ENCODE measurements at places on chromosomes 4 and X. TPM values are rescaled to one million over a fixed set of nuclear protein-coding genes. Genes with fewer than 3 reads are reported as not detected.

Gene SHOX
- total RNA-seq, result not detected

Gene SLC16A2
- total RNA-seq, result 1.2 TPM

Gene HELT
- total RNA-seq, result not detected

Gene CORIN
- 0.12 TPM for total RNA-seq

Gene TMPRSS11A
- not detected for total RNA-seq

Gene USP17L15
- 0.05 TPM for total RNA-seq

Gene GNRHR
- total RNA-seq, result not detected

Gene F9
- total RNA-seq, result not detected

Gene MORC4
- 32.7 TPM for total RNA-seq

Data from NCI-H460 (cell line).